ENCODE measurements at places on chromosomes 7 and 10.

GRCh38 chr7:44318332-44318731 lies 7.1 kb downstream of the CAMK2B start:
- no peak for DNase-seq

- DNase-seq: no peak
Observed at GRCh38 chr7:90425376-90425775, 22.1 kb downstream of the CLDN12 start.

GRCh38 chr10:97873569-97873968 lies 23.9 kb downstream of the GOLGA7B start:
- DNase-seq: no peak

DNA sequence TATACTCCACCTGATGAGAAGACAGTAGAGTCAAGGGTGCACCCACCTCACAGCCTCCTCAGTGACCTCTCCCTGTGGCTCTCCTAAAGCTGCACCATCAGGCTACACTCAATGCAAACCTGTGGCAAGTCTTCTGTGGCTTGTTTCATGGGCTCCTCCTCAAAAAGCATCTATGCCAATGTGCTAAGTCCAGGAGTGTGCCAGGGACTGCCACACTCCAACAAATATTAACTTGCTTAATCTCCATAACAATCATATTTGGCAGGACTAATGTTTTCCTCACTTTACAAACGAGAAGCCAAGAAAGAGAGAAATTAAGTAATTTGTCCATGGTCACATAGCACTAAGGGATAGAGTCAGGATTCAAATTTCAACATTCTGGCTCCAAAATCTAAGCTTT lies 11.9 kb downstream of the NRAP start:
- DNase-seq: no peak

DNA sequence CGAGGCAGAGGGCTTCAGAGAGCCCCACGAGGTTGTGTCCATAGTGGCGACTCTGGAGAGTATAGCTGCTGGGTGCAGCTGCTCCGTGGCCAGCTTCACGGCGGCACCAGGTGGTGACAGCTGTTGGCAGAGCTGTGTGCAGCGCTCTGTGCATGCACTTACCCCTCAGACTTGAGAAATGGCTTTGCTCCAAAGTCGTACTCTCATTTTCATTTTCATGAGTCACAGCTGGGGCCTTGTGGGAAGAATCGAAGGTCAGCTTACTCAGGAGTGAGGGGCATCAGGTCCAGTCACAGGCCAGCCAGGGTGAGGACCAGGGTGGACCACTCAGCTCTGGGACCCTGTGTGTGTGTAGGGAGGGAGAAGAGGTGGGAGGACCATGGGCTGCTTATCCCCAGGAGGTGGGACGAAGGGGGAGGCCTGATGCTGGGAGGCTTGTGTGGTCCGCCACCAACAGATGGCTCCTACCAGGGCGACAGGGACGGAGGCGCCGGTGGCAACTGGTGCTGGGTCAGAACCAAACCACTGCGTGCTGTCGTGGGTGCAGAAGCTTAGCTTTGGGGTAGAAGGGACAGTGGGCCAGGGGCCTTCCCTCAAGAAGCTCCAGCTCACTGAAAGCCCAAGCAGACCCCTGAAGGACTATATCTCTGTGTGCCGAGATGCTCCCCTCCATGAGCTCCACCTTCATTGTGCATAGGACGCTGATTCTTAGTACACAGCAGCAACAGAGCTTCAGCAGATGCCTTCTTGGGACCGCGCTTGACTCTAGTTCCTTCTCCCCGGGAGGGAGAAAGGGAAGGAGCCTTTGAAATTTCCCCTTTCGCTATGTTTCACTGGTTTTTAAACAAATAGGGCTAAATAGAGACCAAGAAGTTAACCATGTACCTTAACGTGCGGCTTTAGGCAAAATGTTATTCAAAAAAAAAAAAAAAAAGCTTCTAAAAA lies 225.0 kb downstream of the CELF2 start:
- no peak for DNase-seq

GRCh38 chr10:71437537-71438092 lies 40.9 kb downstream of the CDH23 start:
- DNase-seq: no peak

DNA sequence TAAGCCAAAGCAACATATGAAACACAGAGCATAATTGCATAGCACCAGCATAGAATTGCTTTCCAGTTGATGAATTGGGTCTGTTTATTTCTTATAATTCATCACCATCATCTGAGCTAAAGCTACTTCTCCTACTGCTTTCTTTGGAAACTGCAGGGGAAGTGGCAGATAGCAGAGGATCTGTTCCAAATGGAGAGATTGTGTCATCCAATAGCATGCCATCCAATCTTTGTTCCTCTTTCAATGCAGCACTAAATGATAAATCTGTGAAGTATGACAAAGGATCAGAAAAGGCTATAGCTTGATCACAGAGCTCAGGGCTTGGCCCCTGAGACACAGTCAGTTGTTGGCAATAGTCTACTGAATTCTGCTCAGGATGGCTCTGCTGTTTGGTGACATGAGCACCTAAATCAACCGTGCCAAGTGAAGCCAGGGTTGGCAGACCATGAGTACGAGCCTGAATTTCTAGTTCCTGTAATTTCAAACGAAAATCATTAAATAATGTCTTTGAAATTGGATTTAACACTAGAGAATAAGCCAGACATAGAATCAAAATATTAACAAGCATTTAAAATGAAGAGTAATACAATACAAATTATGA lies 90.0 kb downstream of the TFEC start:
- DNase-seq: no peak

- DNase-seq: no peak
Observed at GRCh38 chr10:68261132-68261856, 29.4 kb upstream of the ATOH7 start.

- DNase-seq: no peak
Observed at GRCh38 chr7:37718585-37718984, 35.0 kb downstream of the GPR141 start.

GRCh38 chr10:72243822-72244437 lies 27.9 kb upstream of the ASCC1 start:
- peak; percentile 86 for DNase-seq

DNA sequence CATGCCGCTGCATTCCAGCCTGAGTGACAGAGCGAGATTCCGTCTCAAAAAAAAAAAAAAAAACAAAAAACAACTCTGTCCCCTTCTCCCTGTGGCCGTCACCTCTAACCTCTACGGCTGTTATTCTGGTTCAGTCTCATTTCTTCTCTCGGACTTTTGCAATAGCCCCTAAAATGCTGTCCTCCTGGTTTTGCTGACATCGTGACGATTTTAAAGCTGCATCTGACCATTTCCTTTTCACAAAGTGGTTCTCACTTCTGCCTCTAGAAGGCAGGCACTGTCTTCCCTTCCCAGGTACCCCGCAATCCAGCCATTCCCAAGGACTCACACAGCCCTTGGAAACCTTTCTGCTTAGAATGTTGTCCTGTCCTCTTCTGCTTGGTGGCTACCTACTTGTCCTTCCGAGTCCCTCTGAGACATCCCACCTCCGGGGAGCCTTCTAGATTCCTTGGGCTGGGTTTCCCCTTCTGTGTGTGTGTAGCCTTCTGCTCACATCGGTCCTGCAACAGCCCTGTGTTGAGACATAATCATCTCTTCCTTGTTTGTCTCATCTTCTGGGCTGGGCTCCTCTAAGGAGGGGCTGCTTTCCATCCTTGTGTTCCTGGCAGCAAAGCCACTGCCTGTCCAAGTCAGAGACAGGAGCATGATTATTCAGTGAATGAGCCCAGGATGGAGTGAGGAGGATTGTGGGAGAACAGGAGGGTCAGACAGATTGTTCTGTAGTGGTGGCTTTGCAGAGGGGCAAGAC lies 83.1 kb downstream of the GRK5 start:
- DNase-seq: peak; percentile 47

- DNase-seq: peak; percentile 32
Observed at GRCh38 chr10:97647556-97647955, 7.1 kb downstream of the PI4K2A start.

DNA sequence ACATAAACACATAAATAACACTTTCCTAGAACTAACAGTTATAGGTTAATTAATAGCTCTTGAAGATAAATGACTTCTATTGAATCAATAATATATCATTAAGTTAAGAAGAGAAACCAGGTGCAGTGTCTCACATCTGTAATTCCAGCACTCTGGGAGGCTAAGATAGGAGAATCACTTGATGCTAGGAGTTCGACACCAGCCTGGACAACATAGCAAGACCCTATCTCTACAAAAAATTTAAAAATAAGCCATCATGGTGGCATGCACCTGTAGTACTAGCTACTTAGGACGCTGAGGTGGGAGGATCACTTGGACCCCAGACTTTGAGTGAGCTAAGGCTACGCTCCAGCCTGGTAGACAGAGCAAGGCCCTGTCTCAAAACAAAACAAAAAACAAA lies 38.8 kb downstream of the AKR1D1 start:
- DNase-seq: no peak

DNA sequence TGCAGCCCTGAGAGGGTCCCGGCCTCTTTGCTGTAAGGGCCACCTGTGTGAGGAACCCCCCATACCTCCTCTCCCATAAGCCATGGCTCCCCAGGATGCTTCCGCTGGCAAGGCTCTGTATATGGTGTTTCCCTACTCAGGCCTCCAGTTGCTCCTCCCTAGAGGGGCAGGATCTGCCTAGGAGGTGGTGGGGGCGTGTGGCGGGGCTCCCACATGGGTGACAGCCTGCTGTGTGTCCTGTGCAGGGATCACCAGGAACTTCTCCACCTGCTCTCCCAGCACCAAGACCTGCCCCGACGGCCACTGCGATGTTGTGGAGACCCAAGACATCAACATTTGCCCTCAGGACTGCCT lies 25.7 kb upstream of the CSGALNACT2 start:
- DNase-seq: no peak

DNA sequence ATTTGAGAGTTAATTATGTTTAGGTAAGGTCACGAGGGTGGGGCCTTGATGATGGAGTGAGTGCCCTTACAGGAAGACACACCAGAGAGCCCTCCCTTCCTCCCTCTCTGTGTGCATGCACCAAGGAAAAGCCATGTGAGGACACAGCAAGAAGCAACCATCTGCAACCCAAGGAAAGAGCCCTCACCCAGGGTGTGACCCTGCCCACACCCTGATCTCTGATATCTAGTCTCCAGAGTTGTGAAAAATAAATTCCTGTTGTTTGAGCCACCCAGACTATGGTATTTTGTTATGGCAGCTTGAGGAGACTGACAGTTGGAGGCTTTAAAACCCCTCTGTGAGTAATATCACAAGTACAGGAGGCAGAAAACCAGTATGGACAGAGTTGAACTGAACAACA lies 15.0 kb upstream of the MCM10 start:
- no peak for DNase-seq

DNA sequence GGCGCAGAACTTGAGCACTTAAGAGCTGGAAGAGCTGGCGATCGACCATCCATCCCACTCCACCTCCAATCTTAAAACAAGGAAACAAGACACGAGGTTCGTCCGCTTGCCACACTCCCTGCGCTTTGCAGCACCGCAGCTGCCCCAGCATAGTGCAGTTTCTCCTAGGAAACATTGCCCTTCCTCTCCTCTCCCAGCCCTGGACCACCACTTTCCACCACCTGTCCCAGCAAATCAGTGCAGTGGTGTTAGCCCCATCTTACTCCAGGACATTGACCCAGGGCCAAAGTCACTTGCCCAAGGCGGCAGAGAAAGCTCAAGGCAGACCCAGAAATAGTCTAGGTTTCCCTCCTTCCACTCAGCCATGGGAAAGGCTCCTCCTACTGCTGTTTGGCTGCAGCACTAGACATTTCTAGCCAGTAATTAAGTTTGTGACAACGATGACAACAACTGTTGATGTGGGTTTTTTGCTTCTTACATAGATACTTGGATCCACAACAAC lies 1.5 kb upstream of the PARD3 start:
- peak; percentile 44 for DNase-seq

DNA sequence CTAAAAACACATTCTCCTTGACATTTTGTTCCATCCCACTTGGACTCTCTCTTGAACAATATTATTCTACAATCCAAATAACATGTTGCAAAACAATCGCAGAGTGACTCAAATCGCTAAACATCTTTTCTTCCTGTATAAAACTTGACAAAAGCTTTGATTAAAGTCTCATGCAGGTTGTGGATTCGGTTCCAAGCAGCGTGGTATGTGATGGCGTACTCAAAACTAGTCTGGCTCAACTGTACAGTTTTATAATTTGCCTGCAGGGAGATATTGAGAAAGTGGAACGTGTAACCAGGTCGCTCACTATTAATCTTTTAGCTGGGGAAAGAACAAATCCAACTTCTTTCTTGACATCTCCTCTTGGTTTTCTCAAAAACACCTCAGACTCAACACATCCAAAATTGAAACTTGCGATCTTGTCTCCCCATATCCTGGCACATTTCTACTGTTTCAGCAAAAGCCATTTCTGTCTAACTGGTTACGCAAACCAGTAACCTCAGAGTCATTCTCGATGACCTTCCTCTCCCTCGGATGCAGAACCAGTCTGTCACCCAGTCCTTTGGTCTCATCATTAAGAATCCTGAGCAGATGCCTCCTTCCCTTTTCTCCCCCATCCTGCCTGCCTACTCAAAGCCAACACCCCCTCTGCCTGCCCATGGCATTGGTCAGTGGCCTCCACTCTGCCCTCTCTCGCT lies 100.1 kb downstream of the CACNB2 start:
- no peak for DNase-seq

DNA sequence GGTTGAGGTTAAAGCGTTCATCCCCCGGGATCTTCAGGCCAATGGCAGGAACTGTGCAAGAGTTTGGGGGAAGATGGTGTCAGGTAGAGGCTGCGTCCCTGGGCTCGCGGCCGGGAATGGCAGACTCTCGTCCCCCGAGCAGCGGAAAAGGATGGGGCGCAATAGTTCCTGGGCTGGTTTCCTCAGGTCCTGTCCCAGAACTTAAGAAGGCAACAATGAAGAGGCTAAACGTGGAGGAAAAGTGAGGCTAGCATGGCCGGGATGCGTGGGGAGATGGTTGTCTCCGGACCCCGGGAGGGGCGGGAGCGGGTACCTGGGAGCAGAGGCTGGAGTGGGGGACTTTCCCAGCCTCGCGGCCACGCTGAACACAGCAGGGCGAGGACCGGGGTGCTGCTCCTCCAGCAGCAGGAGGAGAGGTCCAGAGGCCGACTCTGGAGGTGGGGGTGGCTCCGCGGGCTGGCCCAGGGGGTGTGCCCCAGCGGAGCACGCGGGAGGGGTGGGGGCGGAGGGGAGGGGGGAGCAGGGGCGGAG lies 882 bp downstream of the IRF5 start:
- DNase-seq: no peak

- DNase-seq: no peak
Observed at GRCh38 chr10:77162697-77163096, 474.9 kb downstream of the KCNMA1 start.

DNA sequence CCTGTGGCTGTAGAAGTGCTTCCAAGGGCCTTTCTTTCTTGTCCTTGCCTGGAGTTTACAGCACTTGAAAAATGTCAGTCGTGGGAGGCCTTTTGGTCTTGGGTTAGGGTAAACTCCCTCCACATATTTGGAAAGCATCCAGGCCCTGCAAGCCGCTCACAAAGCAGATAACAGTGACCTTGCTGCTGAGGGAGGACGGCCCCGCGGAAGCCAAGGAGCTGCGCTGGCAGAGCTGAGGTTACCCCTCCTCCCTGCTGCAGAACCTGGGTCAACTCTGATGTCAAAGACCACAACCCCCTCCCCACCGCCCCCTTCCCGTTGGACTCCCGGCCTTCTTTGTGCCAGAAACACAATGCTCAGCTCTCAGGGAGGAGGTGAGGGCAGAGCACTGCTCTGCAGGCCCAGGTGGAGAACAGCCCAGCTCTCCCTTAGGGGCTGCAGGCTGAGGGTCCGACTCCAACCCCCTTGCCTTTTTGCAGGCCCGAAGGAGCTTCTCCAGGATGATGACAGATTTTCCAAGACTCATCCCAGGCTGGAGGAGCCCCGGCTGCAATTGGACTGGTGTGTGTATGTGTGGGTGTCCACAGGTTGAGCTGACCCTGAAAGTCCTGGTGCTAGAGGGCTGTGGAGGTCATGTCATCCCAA lies 957.6 kb upstream of the ZNF722 start:
- DNase-seq: no peak

Measured in hepatic stellate cell (primary cell).